ENCODE measurements at places on chromosomes 11 and 22.

DNA sequence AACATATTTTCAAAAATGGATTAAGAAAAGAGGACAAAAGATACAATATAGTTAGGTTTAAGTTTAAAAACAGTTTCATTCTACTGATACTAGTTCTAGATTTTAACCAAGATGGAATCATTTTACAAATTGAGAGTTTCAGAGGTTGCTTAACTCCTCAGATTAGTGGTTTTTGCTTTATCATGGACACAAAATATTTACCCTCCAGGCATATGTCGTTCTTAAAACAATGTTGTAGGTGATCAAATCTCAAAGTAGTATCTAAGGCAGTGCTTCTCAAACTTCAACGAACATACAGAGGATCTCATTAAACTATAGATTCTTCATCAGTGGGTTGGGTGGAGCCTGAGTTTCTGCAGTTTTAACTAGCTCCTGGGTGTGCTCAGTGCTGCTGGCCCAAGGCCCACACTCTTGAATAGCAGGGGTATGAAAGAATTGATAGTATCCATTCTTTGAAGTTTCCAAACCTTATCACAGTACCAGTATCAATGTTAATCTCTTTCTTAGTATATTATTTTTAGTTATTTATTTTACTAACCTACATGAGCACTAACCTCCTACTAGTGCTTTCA lies 48.0 kb downstream of the YAP1 start:
- DNase-seq: no peak

DNA sequence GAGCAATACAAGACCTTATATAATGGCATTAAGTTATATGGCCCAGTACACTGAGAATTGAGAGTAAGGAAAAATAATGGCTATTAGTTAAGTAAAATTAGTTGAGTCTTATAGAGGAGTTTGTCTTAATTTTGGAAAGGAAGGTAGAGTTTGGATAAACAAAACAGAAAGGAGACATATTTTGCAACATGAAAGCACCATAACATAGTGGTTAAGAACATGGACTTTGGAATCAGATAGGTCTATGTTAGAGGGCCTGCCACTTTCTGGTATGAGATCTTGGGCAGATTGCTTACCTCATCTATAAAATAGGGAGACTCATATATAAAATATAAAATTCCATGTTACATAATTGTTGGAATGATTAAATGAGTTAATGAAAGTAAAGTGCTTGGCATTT lies 68.9 kb downstream of the CSTPP1 start:
- DNase-seq: no peak

- no peak for DNase-seq
These were observed 116.8 kb upstream of the NNMT start for GRCh38 chr11:114179234-114179941.

- no peak for DNase-seq
These were observed 767 bp downstream of the SLC43A1 start for GRCh38 chr11:57514538-57515331.

DNA sequence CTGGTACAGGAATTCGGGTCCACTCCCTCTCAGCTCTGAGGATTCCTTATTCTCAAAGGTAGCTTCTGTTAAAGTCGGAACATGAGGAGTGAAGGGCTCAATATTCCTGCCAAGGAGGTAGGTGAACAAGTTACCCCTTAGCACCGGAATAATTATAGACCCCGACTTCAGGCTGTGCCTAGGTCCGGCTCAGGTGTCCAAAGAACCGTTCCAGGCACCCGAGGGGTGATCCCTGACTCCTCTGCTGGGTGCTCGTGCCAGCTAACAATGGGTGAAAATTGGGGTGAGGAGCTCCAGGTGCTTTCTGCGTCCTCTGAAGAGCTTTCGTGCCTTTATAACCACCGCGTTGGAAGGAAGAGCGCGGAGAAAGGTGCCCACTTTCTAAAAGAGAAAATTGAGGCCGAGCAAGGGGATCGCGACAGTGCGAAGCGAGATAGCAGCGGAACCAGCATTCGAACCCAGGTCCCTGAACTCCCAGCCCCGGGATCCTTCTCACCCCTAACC lies 393 bp downstream of the CYB561A3 start:
- no peak for DNase-seq

- no peak for DNase-seq
These were observed 587.7 kb downstream of the BRD1 start for GRCh38 chr22:49240016-49240380.

- no peak for DNase-seq
These were observed at the start of gene ME3 for GRCh38 chr11:86672007-86672621. TSS of gene ME3 (minus strand) at chr11:86672616.

All from stimulated activated CD8-positive, alpha-beta memory T cell treated with anti-CD3 and anti-CD28 coated beads, Interleukin-7, amount 100 ng/mL, for 24 hours (primary cell).